ENCODE measurements at places on chromosomes 12 and 14.

DNA sequence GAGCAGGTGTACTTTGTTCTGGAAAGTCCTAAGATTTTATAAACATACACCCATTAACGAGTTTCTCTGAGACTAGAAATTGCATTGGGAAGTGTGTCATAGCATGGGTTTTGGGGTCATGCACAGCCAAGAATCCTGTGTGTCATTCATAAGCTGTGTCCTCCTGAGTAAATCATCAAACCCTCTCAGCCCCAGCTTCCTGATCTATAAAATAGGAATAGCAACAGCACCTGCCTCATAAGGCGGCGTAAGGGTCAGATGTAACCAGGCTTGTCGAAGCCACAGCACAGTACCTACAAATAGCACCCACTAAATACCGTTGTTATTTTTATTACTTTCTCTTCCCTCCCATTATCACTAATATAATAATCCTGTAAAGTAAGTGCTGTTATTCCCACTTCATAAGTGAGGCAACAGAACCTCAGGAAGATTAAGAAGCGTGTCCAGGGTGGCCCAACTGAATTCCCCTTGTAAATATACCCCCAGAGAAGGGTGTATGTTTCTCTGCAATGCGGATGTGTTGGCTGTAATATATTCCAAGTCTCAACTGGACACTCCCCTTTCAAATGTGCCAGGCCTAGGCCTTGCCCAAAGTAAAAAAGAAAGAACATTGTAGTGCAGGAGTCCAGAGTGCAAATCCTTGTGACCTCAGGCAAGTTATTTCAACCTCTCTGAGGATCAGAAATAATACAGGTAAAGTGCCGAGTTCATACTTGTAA is 188.3 kb upstream of the BCL2L14 start:
- DNase-seq = no peak

DNA sequence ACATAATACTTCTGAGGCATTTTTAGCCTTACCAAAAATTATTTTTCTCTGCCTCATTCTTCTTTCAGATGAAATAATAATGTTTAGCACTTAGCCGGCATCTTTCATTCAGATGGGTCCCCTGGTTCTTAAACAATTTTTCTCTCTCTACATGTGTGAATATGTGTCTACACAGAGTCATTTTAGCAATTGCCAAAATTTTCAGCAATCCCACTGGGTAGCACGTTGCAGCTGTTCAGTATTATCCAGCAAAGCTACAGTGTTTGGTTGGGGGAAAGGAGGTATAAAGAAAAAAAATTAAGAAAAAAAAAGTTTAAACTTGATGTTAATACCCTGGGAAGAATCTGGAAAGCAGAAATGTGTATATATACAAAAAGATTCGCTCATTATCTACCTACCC is 160.5 kb upstream of the TRHDE start:
- DNase-seq = no peak

- no peak for DNase-seq
Observed at GRCh38 chr12:11542599-11542998, 106.9 kb upstream of the ETV6 start.

DNA sequence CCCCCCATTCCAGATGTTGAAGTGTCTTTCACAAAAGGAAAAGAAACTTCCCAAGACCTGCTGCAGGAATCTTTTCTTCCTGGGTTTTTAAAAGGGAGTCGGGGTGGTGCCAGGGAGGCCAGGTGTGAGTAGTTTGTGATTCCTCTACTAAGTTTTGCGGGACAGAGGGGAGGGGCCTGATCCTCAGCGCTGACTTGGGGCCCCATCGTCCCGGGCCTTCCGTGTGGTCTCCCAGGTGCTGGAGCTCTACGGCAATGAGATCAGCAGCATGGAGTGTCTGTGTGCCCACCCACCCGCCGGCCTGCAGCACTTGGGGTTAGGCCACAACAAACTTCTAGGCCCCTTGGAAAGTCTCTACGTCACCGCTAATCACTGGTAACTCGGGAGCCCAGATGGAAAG is 4.5 kb downstream of the LRRC43 start:
- no peak for DNase-seq

DNA sequence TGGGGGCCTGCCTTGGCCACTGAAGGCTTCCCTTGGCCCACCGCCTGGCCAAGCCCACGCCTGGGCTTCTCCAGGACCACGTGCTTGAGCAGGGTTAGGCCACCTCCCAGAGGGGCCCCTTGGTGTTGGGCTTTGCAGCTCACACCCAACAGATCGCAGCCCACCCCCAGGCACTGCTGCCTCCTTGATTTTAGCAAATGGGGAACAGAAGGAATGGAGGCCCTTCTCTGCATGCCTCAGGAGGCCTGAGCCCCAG is 23.3 kb downstream of the RAB35 start:
- DNase-seq = no peak

- DNase-seq = no peak
Observed at GRCh38 chr12:4771960-4772566, 51.9 kb downstream of the GALNT8 start.

GRCh38 chr12:7060353-7060954 is at the start of gene C1S:
Gene C1S, plus strand, starts transcription at chr12:7060718. Its CDS starts 1,195 bp downstream, at chr12:7061913.
- no peak for DNase-seq

- no peak for DNase-seq
Observed at GRCh38 chr12:51726931-51727330, 121.6 kb downstream of the FIGNL2 start.

DNA sequence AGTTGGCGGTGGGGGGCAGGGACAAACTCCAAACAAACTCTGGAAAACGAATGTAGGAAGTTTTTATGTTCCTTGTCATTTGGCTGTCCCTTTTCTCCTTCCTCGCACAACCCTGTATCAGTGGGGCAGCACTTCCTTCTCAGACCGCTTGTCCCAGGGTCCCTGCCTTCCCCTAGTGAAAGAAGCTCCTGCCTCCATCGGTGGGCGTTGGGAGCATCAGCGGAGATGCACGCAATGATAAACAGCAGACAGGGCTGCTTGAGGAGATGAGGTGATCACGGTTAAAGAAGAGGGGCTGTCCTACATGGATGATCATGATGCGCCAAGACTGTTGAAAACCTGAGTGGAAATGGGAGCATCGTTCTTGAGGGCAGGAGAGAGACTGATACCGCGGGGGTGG is 620 bp downstream of the C1S start:
- no peak for DNase-seq

GRCh38 chr14:75769047-75769685 is 108.1 kb downstream of the TTLL5 start:
- no peak for DNase-seq

- no peak for DNase-seq
Observed at GRCh38 chr12:96107236-96107635, 71.8 kb upstream of the LTA4H start.

DNA sequence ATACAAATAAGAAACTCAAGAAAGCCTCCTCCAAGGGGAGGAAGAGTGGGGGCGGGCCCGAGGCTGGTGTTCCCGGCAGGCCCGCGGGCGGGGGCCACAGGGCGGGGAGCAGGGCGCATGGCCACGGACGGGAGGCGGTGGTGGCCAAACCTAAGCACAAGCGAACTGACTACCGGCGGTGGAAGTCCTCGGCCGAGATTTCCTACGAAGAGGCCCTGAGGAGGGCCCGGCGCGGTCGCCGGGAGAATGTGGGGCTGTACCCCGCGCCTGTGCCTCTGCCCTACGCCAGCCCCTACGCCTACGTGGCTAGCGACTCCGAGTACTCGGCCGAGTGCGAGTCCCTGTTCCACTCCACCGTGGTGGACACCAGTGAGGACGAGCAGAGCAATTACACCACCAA is 8.7 kb downstream of the DACT1 start:
- no peak for DNase-seq
